Activated T-cell treated with anti-CD3 and anti-CD28 coated beads, Interleukin-2, amount 50 U/mL, for 48 hours (primary cell): ENCODE measurements at places on chromosomes 11 and 22.

- DNase-seq: peak; percentile 43
Observed at GRCh38 chr11:126352934-126353801, 2.3 kb upstream of the ST3GAL4 start.

DNA sequence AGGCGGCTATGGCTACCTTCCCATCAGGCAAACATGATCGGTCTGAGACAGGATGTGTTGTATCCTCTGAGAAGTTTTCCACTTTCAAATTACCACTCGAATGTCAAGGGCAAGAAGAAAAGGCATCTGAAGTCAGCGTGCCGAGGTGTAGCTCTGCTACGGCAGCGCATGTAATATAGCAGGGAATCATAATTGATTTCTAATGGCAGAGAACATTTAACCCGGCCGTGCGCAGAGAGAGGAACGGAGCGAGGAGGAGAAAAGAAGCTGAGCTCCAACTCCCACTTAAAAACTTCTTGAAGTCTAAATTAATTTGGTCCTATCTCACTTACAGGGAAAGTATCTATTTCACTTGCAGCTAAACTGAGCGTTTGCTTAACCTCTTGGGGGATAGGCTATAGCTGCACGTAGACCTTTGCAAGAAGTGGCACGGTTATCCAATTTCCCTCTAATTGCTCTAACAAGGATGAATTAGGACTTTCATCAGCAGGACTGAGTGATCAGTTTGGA lies 137.3 kb upstream of the KIRREL3 start:
- DNase-seq: no peak

GRCh38 chr22:25000686-25001085 lies 48.2 kb downstream of the KIAA1671 start:
- no peak for DNase-seq

GRCh38 chr11:59792507-59792906 lies 18.1 kb downstream of the MRPL16 start:
- DNase-seq: no peak

DNA sequence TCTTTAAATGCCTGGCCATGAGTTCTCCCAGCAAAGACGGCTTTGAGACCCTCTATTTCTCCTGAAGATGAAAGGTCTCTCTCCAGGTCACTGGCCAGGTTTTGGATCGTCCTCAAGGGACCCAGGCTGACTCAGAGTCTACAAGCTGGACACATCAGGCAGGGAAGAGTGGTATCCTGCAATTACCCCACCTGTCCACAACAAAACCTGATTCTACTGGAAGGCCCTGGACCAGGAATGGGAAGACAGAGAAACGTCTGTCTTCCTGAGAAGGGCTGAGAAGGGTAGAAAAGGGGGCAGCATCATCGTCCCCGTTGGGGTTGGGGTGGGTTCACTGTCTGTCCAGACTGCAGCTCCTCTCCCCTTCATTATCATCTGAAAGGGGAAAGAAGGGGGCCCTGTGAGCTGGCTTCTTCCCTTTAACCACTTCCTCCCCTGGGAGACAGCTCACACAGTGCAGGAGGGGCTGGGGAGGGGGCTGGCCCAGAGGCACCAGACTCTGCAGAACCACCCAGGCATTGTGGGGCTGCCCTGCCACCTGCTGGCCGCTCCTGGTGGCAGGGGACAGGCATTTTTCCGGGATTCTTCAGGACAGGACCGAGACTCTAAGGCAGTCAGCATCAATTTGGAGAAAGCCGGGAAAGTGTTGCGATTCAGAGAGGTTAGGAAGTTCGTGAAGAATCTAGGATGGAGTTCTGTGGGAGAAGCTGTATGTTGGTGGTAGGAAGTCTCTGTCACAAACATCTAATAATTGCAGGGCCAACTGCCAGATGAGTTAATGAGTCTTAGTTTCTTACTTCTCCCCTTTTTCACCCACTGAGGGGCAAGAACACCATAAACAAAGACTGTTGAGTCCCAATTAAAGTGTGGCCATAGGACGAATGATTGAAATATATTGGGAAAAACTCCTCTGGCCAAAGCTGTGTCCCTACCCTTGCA lies 57.6 kb downstream of the SYN3 start:
- peak; percentile 52 for DNase-seq

DNA sequence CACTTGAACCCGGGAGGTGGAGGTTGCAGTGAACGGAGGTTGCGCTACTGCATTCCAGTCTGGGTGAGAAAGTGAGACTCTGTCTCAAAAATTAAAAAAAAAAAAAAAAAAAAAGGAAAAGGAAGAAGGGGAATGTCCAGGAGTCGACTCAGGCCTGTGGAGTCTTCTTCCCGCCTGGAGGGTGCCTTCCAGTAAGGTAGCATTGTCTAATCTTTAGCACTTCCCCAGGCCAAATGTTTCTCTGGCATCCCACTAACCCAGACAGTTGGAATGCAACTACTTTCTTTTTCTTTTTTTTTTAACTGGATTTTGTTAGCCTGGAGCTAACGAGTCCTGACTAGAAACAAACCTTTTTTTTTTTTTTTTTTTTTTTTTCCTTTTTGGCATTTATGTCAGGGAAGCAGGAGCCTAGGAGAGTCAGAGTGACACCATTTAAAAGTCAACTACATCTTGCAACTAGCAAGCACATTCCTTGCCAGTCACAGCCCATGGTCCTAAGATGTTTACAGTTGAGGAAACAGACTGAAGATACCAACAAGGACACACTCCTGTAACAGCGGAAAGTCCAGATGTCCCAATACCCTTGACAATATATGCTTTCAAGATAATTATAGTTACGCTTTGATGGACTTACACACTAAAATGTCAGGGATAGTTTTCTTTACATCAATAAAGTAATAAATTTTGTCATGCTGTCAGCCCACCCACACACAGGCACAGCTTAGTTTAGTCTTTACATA lies 10.6 kb downstream of the PLET1 start:
- no peak for DNase-seq

DNA sequence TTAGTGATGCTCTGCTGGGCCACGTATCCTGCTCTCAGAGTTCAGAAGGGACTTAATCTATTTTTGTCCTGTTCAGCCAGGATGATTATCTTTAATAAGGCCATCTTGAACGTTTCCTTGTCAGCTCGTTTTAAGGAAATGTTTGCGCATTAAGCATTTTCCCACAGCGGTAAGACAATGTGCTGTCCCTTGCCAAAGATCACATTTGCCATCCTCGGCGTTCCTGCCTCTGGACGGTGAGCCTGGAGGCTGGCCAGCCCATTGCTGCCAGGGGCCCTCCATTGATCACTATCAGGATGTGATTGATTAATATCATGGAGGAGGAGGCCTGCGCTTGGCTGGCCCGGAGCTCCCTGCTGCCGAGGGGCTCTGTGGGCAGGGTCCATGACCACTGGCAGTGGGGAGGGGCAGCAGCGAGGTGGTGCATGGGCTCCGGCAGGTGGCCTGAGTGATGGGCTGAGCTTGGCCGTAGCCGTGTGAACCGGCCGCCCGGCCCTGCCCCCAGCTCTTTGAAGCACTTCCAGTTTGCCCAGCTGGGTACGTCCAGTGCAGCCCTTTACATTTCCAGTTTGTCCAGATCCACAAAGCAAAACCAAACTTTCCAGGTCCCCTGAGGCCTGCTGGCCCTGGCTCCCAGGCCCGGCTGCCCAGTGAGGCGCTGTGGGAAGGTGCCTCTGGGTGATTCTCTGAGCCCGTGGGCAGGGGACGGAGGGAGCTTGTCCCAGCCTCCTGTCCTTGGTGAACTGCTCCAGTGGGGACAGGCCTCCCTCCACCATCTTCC lies 49.5 kb upstream of the SMIM38 start:
- no peak for DNase-seq

- no peak for DNase-seq
Observed at GRCh38 chr22:40486962-40487602, 116.7 kb downstream of the SGSM3 start.

DNA sequence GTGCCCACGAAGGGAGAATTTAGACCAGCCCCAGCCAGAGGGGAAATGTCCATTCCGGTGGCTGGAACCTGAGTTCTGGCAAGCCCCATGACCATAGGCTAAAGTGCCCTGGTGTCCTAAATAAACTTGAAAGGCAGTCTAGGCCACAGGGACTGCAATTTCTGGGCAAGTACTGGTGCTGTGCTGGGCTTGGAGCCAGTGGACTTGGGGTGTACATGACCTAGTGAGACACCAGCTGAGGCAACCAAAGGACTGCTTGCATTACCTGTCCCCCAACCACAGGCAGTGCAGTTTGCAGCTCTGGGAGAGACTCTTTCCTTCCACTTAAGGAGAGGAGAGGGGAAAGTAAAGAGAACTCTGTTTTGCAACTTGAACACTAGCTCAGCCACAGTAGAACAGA lies 23.7 kb downstream of the RRP8 start:
- DNase-seq: no peak

GRCh38 chr11:73335204-73335923 lies 27.3 kb downstream of the ARHGEF17 start:
- DNase-seq: peak; percentile 91

DNA sequence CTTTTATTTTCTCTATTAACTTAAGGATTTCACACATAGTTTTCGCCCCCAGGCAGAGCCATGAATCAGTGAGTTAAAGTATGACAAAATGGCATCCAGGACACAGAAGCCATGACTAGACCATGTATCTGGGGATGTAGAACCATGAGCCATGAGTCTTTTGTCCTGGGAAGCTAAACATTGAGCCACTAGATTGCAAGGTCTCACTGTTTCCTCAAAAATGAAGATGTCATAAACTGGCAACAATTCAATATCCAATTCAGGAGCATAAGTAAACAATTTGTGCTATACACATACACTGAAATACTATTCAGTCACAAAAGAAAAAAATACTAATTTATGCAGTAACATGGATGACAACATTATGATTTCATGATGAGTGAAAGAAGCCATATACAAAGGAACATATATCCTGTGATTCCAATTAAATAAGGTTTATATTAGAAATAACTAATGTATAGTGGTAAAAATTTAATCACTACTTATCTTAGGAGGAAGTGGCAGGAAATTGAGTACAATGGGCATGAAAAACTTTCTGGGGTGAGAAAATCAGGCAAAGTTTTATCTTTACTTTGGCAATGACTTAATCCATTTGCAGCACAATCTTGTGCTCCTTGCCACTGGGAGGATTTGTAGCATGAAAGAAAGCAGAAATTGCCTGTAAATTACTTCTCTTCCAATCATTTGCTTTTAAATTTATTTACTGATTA lies 28.5 kb upstream of the CARD16 start:
- no peak for DNase-seq

DNA sequence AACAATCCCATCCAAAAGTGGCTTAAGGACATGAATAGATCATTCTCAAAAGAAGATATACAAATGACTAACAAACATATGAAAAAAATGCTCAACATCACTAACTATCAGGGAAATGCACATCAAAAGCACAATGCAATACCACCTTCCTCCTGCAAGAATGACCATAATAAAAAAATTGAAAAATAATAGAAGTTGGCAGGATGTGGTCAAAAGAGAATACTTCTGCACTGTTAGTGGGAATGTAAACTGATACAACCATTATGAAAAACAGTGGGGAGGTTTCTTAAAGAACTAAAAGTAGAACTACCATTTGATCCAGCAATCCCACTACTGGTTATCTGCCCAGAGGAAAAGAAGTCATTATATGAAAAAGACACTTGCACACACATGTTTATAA lies 77.7 kb upstream of the SC5D start:
- DNase-seq: no peak

DNA sequence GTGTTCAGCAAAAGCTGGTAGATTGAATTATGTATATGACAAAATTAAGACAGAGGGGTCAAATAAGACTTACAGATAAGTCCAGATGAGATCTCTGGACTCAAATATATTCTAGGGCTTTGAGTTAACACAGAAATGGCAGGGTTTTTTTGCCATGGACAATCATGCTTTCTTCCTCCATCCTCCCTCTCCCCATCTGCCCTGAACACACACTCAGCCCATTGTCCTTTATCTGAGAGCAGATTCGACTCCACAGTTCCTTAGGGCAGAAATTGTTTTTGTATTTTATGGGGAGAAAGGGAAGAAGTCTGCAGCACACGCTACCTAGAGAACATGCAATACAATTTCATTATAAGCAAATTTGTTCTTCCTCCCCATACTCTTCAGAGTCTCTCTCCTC lies 86.8 kb downstream of the SLC1A2 start:
- no peak for DNase-seq

- no peak for DNase-seq
Observed at GRCh38 chr22:29744902-29745301, 21.9 kb downstream of the ZMAT5 start.

DNA sequence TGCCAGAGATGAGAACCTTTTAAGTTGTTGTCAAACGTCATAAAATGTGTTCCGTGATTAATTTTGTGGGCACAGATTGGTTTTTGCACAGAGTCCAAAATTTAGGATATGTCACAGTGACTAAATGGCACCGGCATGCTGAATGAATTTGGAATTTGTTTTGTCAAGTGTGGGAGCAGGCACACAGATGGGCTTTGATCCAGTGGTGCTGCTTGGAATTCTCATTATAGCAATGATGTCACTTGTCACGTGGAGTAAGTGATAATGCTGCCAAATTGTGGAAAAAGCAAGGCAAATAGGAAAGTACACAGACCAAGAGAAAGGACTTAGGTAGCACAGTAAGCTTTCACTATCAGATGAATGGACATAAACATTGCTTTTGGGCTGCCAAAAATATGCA lies 8.0 kb upstream of the LIN7C start:
- no peak for DNase-seq

- no peak for DNase-seq
Observed at GRCh38 chr11:66465373-66466224, 1.1 kb upstream of the PELI3 start.
